G401 (cell line): ENCODE measurements at places on chromosomes 5 and 9. TPM values are rescaled to one million over a fixed set of nuclear protein-coding genes. Genes with fewer than 3 reads are reported as not detected.

DNA sequence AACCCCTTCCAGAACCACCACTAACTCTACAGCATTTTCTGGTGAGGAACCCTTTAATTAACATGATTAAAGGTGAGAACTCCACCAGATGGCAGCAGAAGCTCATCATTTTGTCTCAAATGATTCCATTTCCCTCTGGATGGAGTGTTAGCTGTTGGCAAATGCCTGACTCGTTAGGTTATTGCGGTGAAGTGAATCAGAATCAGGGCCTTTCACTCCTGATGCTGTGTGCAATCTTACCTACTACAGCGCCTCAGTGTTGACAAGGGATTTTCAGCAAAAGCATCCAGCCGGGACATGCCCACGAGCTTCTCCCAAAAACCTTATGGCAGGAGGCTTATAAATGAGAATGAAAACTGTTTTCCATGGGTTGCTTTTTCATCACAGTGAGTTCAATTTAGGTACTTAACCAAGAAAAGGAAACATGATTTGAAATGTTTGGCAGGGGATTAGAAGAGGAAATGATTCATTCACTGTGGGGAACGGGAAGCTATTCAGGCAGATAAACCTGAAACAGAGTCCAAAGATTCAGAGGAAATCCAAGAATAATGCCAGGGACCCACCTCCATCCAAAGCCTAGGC is 48.0 kb upstream of the CAST start:
- peak; percentile 91 for DNase-seq

- no peak for DNase-seq
Observed at GRCh38 chr5:173629628-173630027, 13.2 kb upstream of the BOD1 start.

DNA sequence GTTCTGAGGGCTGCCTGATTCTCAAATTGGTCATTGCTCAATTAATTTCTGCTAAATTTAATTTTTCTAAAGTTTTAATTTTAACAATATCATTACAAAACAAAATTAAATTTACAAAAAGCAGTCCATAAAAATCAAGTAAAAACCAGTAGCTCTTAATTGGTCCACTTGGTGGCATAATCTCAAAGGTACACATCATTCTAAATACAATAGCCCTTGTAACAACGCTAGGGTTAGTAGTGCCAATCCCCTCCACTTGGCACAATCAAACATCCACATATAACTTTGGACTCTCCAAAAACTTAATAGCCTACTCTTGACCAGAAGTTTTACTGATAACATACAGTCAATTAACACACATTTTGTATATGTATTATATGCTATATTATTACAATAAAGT is 1.9 kb upstream of the NDUFB6 start:
- no peak for DNase-seq

- DNase-seq, result peak; percentile 3
Observed at GRCh38 chr5:172502969-172503368, 48.6 kb upstream of the SH3PXD2B start.

- DNase-seq, result peak; percentile 18
Observed at GRCh38 chr5:168734620-168735300, 155.6 kb upstream of the PANK3 start.

GRCh38 chr5:126178521-126178920 is 244.7 kb upstream of the GRAMD2B start:
- peak; percentile 98 for DNase-seq

- DNase-seq, result no peak
Observed at GRCh38 chr5:891837-892393, 686 bp downstream of the BRD9 start.

GRCh38 chr5:10578869-10579268 is 15.0 kb downstream of the ANKRD33B start:
- no peak for DNase-seq

DNA sequence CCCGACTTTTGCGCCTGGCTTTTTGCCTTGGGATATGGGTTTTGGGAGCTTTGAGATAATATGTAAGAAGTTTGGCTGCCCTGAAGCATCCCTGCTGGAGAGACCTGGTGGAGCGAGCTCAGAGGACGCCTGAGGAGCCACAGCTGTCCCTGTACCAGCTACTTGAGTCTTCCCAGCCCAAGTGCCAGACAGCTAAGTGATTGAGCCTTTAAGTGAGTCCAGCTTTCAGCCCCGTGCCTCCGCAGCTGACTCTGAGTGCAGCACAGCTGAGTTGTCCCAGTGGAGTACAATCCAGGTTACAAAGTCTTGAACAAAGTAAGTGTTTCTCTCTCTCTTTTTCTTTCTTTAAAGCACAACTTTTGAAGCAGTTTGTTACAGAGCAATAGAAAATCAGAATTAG is 203.8 kb upstream of the DAP start:
- DNase-seq, result no peak

The SLC6A18 gene
- not detected in 2 replicates for total RNA-seq

The NEURL1B gene
- total RNA-seq, result 0.75 and 1.6 TPM in 2 replicates

The EPB41L4B gene
- 3.2 and 6.5 TPM in 2 replicates for total RNA-seq

The ACTBL2 gene
- not detected in 2 replicates for total RNA-seq

The PCDHA7 gene
- 0.43 TPM in 1 of 2 replicates, not detected in the other for total RNA-seq
